ENCODE measurements at places on chromosomes 4 and X.

GRCh38 chr4:142155347-142155746 lies 519.0 kb downstream of the IL15 start:
- no peak for DNase-seq

DNA sequence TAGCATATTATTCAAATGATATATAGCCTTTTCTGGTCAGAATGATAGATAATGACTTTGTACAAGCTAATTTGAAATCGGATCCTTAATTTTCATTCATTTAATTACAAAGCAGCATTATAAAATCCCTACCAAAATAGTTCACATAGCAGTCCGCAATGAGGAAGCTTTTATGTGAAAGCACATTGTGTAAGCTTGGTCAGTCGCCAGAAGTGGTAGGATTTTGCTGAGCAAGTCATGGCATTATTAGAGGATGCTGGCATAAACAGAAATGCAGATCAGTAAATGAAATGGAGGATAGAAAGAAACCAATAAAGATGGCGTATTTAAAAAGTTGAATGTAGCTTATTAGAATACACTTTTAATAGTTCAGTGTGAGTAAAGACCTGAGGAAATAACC lies 93.2 kb upstream of the DIAPH2 start:
- no peak for DNase-seq

GRCh38 chr4:159201168-159201567 lies 98.3 kb downstream of the RAPGEF2 start:
- no peak for DNase-seq

GRCh38 chr4:141240671-141241070 lies 20.0 kb downstream of the ZNF330 start:
- no peak for DNase-seq

- no peak for DNase-seq
Observed at GRCh38 chr4:148116264-148116663, 325.9 kb downstream of the NR3C2 start.

DNA sequence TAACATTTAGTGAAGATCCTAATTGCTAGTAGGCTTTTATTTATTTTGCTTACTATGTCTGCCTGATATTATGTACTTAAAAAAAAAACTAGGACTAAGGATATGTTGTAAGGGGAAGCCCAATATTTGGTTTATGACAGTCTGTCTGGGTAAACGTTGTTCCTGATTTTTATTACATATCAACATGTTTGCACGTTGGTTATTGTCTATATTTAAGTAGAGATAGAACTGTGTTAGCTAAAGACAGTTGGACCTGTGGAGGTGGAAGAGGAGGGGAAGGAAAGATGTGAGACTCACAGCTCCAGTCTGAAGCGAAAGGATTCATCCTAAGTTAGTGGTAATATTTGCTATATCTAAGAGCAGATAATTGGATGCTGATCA lies 90.3 kb downstream of the TMEM131L start:
- DNase-seq: no peak

DNA sequence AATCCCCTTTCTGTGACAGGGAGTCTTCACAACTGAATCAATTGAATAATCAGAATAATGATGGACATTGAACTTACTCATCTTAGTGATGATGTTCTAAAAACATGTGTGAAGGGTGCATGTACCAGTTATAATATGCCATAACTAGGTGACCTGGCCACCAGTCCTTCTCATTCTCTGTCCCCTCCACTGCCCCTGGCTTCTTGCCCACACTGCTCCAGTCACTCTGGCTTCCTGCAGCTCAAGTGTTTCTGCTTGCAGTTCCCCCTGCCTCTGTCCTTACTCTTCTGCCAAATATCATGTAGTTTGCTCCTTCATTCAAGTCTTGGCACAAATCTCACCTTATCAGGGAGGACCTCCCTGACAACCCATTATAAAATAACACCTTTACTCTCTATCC lies 168.1 kb upstream of the SLC7A11 start:
- no peak for DNase-seq

- no peak for DNase-seq
Observed at GRCh38 chr4:4474476-4474875, 67.4 kb downstream of the STX18 start.

DNA sequence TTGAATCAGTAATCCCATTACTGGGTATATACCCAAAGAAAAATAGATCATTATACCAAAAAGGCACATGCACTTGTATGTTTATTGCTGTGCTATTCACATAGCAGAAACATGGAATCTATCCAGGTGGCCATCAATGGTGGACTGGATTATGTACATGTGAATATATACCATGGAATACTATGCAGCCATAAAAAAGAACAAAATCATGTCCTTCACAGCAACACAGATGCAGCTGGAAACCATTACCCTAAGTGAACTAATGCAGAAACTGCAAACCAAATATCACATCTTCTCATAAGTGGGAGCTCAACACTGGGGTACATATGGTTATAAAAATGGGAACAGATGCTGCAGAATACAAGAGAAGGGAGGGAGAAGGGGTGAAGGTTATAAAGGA lies 110.7 kb downstream of the ABCB7 start:
- DNase-seq: no peak

DNA sequence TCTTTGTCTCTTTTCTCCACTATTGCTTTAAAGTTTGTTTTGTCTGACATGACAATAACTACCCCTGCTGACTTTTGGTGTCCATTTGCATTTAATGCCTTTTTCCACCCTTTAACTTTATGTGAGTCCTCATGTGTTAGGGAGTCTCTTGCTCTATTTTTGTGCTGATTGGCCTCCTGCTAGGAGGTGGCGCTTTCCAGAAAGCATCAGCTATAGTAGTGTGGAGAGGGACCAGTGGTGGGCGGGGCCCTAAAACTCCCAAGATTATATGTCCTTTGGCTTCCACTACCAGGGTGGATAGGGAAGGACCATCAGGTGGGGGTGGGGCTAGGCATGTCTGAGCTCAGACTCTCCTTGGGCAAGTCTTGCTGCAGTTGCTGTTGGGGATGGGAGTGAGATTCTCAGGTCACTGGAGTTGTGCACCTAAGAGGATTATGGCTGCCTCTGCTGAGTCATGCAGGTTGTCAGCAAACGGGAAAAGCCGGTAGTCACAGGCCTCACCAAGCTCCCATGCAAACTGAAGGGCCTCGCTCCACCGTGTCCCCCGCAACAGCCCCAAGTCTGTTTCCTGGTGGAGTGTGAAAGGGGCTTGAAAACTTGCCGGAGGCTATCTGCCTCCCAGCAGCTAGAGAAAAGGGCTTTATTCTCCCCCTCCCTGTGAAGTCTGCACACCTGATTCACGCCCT lies 156.3 kb downstream of the CPEB2 start:
- DNase-seq: no peak

DNA sequence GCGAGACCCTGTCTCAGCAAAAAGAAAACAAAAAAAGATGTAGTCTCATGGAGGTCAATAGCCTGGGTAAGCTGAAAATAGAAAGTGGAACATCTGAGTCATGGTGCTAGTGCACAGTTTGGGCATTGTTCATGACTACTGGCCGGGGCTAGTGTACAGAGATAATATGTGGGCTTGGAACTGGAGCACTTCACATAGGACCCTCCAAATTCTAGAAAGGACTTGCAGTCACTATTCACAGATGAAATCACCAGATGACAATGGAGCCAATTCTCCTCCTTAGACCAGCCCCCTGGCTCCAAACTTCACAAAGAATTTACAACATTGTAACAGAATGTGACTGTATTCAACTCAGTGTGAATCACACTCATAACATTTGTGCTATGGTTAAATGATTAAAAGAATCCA lies 367.8 kb upstream of the SLC7A11 start:
- no peak for DNase-seq

- DNase-seq: no peak
Observed at GRCh38 chr4:1806223-1806564, 13.1 kb downstream of the FGFR3 start.

DNA sequence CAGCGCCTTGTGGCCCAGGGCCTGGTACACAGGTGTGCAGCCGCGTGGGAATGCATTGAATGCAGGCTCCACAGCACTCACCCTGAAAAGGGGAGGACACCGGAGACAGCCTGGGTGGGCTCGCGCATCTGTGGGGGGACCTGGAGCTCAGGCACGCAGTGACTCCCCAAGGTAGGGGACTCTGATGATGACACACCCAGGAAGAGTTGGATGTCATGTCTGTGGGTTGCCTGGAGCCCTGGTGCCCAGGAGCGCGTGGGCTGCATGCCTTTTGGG lies 32.7 kb upstream of the HTRA3 start:
- DNase-seq: no peak

GRCh38 chr4:151251603-151252304 lies 25.2 kb upstream of the PRSS48 start:
- DNase-seq: no peak

GRCh38 chr4:183674153-183674552 lies 15.1 kb downstream of the TRAPPC11 start:
- no peak for DNase-seq

DNA sequence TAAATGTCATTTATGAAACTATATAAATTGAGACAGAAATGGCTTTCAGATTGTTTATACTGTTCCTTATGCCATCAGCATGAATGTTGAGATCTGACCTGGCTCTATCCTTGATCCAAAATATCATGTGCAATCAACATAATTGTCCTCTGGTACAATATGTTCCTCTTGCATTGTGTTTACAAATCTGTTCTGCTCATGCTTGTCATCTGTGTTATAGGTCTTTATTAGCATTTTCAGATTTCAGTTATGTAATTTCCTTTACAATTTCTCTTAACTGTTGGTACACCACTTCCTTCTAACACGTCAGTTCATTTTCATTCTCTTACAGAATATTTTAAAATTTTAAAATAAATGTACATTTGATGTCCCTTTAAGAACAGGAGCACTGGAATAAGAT lies 1.6 kb downstream of the HPGD start:
- no peak for DNase-seq

DNA sequence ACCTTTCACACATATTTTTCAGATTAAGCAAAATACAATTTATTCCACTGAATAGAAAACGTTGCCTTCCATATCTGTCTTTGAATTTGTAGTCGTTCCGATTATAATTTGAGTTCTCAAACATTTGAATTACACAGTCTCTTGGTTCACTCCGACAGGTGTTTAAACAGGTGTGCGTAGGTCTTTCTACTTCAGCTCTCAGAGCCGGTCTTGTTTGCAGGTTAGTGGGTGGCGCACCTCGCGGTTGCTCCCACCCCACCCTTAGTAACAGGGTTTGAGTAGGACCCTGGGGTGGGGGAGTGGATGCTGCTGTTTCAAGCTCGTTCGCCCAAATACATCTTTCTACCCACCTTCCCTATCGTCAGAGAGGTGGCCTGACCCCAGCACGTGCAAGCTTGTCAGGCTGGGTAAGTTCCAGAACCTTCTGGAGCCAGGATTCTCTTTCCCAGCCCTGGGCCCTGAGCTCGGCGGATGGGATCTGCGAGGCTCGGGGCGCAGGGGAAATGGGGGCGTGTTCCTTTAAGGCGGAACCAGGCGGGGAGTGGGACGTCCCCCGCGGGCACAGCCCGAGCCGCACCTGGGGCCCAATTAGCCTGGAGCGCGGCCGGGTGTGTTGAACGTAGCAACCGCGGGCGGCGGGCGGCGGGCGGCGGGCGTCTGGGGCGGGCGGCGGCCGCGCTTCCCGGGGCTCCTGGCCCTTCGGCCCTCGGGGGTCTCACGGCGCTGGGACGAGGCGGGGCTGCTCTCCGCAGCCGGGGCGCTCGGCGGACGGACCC lies at the start of gene FAM149A:
Gene FAM149A, plus strand, starts transcription at position 591 of the 776 bp plus-strand sequence.
- no peak for DNase-seq

GRCh38 chrX:119134466-119134865 lies 6.9 kb upstream of the KIAA1210 start:
- DNase-seq: no peak

DNA sequence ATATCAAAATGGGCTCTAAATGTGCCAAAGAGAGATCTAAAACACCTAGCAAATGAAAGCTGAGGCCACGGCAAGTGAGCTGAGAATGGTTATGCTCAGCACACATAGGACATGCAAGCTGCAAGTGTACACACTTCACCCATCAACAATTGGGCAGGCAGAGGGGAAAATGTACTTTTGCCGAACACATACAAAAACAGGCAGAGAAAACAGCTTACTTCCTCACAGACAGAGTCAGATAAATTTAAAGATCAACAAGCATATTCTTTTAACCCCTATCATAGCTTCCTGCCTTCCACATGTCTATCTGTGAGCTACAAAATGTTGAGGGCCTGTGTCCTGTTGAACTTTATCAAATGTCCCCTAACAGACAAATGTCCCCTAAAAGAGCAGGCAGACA lies 60.3 kb downstream of the SH3KBP1 start:
- DNase-seq: no peak

- no peak for DNase-seq
Observed at GRCh38 chr4:22237846-22238494, 277.9 kb downstream of the ADGRA3 start.

DNA sequence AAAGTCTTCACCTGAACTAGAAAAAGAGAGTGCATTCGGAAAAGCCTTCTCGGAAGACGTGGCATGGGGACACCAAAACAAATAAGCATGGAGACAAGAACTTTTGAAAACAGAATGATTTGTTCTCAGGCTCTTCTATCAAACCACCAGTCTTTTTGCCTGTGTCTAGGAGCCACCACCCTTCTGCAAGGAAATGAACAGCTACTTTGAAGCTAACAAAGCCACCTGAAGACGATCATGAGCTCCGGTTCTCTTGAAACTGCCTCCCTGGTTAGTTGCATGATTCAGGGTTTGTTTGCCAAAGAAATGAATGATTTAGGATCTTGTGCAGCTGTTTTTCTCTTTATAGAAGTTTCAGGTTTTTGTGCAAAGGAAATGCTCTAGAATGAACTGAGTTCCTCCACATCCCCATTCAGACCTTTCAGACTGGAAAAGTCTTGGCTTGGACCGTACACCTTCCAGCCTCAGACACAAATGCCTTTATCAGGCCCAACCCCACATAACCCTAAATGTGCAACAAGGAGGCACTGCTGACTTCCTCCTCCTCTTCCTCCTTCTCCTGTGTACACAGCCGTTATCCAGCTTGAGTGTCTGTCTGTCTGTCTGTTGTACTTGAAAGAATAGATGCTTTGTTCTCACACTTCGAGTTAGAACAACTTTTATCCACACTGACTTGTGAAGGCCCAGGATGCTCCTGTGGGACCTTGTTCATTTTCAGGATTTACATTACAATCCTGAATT lies 334.8 kb upstream of the KLF3 start:
- DNase-seq: no peak

DNA sequence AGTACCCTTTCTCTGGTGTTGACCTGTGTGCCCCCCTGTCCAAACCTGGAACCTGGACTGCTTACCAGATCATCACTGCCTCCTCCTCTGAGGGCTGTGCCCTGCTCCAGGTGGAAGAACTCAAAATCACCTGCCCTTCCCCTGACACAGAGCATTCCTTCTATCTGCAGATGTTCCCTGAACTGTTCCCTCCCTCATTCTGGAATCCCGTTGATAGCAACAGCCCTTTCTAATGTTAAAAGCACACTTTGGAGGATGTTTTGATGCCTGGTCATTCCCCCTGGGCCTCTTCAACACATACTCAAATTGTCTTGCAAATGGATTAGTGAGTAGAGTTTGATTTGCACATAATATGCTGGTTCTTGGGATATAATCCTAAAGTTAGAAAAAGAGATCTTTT lies 225.8 kb downstream of the FGF13 start:
- no peak for DNase-seq
